Panc1 (cell line): ENCODE measurements at places on chromosomes 5 and 9.

GRCh38 chr9:92406477-92406876 is 2.1 kb upstream of the OGN start:
- DNase-seq, result no peak

GRCh38 chr5:164115420-164115819 is 610.0 kb downstream of the MAT2B start:
- DNase-seq, result no peak

GRCh38 chr5:58404734-58405133 is 55.2 kb downstream of the PLK2 start:
- DNase-seq, result no peak

DNA sequence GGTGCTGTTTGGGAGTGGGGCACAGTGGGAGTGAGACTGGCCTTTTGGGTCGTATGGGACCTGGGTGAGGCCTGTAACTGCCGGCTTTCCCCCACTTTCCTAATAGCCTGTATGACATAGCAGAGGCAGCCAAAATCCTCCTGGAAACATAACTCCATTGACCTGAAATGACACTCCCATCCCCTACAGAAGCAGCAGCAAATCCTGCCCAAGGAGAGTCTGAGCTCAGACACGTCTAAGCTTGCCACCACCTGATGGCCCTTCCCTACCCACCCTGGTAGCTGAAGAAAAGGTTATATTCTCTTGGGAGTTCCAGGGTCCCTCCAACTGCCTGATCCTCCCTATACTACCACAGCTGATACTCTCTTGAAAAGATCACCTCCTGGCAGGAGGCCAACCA is 179.8 kb upstream of the ARRDC3 start:
- DNase-seq, result no peak
